ENCODE measurements at places on chromosomes 7 and 10.
A peak's percentile ranks its signal among the peaks of the same experiment; 100 is the strongest.

- DNase-seq, result no peak
Measured at GRCh38 chr7:27863880-27864279, 123.9 kb downstream of the TAX1BP1 start.

- no peak for DNase-seq
Measured at GRCh38 chr7:133955208-133955607, 171.9 kb upstream of the LRGUK start.

DNA sequence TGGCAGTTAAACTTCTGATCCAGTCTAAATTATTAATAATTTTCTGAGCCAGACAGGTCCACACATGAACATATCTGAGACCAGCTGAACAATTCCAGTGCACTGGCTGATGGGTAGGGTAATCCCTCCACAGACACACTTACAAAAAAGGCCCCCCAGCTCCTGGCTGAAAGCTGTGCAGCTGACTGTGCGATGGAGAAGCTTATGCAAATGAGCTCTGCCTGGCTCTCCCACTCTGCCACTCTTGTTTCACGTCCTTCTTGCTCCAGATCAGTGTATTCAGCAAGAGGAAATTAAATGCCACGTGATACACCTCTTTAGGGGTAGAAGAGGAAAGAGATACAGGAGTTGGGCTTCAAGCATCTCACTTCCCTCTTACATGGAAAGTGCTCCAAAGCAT is 76.4 kb upstream of the FEZF1 start:
- DNase-seq, result no peak

DNA sequence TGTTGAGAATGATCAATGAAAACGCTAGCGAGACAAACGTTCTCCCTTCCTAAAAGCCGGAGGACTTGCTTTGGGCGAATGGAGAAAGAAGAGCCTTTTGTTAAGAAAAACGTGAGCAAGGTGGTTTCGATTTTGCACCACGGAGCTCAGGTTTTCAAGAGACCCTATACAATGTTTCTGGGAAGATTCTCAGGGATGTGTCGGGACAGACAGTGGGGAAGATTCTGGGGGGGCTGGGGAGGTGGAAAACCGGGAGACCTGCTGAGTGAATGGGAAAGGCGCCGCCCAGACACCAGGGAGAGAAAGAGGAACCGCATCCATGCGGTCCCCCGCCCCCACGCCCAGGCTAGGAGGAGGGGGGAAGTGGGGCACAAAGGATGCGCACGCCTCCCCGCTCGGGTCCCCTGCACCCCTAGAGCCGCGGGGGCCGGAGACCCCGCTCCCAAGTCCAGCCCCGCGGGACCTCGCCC is 745 bp downstream of the YWHAG start:
- peak; percentile 44 for DNase-seq

DNA sequence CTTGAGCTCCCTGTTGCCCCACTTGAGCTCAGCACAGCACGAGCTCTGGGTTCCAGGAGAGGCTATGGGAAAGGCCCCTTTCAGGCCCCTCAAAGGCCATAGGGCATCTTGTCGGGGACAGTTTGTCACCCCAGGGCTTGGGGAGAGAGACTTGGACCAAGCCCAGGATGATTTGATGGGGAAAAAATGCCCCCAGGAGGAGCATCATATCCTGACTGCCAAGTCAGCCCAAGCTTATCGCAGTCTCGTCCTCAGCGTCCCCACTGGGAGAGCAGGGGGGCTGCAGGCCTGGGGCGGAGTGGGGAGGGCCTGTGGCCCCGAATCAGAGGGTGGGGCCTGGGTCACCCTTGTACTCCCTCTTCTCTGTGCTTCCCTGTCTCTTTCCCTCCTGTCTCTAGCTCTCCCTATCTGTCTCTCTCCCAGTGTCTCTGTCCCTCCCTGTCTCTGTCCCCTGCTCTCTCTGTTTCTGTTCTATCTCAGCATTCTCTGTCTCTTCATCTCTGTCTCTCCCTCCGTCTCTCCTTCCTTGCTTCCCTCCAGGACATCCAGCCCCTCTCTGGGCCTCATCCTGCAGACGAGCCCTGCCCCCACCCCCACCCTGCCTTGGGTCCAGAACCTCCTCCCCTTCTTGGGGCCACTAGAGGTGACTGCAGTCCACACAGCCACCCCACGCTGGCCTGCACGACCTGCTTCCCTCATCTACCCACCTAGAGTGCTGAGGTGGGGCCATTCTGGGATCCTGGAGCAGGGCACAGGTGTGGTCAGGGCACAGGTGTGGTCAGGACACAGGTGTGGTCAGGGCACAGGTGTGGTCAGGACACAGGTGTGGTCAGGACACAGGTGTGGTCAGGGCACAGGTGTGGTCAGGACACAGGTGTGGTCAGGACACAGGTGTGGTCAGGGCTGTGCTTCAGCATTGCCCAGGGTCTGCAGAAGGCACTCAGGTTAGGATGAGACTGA is 17.3 kb upstream of the GRIFIN start:
- no peak for DNase-seq

DNA sequence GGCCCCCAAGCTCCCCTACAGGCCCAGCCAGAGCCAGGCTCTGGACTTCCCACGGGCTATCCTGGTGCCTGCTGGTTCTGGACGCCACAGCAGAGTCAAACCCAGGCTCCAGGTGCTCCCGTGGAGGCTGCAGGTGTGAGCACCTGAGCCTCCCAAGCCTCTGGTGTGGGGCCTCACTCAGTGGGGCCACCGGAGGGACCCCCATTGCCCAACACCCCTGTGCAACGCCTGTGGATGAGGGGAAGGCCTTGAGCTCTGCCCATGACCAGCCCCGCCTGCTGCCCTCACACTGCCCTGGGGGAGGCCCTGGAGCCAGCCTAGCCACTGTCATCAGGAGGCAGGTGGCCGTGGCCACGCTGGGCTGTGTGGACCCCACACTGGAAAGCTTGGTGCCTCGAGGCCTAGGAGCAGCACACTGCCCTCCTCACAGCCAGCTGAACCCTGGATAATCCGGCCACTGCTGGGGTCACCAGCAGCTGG is 229.3 kb downstream of the MAD1L1 start:
- no peak for DNase-seq

GRCh38 chr7:142812437-142813215 is 41.9 kb downstream of the PRSS2 start:
- no peak for DNase-seq

GRCh38 chr10:15695852-15696251 is 23.9 kb downstream of the ITGA8 start:
- DNase-seq, result no peak

DNA sequence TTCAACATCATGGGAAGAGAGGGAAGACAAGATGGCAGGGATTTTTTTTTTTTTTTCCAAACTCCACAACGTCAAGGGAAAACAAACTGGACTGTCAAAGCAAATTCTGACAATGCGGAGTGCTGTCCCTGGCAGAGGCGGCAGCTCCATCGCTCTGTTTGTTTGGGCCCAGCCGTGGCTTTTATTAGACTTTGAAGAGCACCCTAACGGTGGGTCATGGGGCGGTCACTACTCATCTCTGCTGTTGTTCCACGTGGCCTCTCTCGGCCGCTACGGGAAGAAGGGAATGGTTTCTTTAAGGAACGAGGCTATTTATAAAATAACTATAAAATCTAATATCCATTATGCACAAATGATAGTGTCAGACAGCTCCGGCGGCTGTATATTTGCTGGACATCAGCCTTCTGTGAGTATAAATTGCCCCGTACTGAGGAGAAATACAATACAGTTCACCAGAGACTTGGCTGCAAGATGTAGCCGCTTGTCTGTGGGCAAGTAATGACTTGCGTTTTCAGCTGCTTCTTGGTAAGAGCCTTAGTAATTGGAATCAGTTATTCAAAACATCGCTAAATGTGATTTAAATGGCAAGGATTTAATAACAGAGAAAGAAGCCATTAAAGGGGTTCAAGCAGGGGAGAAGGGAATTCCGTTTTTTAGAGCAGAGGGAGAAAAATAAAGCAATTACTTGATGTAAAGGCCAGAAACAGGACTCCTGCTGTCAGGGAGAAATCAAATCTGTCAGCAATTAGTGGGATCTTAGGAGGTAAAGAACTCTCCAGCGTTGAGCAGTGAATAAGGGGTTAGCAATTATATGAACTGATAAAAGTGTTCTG is 61.7 kb upstream of the RAB11FIP2 start:
- DNase-seq, result no peak

DNA sequence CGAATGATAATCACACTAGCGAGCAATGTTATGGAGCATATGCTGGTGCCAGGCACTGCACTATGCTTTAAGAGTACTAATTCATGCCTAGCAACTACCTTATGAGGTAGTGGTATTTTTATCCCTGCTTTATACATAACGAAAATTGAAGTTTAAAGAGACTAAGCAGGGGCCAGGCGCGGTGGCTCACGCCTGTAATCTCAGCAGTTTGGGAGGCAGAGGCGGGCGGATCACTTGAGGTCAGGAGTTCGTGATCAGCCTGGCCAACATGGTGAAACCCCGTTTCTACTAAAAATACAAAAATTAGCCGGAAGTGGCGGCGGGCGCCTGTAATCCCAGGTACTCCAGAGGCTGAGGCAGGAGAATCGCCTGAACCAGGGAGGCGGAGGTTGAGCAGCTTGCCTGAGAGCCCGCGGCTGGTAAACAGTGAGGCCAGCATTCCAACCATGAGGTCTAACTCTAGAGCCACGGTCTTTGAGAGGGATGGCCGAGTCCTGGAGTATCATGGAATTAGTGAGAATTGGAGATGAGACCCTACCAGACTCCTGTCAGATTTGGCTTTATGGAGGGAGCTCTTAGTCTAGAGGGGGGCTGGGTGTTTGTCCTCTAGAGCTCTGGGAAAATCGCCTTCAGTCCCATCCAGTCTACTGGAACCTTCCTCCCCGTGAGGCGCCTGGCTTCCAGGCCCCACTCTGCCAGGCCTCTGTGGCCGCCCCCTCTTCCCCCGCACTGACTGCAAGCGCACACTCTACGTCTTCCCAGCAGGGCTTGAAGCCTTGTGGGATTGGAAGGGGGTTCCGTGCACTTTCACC is 11.6 kb downstream of the TLX1 start:
- DNase-seq, result no peak

DNA sequence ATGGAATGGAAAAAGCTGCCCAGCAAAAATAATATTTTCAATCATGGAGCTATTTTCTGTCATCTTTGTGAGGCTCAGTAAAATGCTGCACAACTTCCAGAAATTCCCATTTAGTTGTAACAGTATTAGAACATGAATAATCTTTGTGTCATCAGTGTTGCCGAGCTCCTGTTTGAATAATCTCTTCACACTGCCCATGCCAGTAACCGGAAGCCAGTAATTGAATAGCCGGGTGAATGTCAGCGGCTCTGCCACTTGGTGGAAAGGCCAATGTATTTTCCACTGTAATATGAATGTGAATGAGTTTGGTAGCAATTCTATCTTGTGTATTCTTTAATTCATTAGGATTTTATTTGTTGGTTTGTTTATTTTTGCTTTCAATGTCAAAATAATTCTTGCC is 172.5 kb upstream of the INSYN2A start:
- DNase-seq, result no peak

- DNase-seq, result peak; percentile 25
Measured at GRCh38 chr7:51316666-51317581, at the start of gene COBL. Gene COBL, minus strand, starts transcription at chr7:51316809. Its CDS starts 176 bp downstream, at chr7:51316633.

- DNase-seq, result no peak
Measured at GRCh38 chr10:50512214-50512595, 111.6 kb downstream of the SGMS1 start.

DNA sequence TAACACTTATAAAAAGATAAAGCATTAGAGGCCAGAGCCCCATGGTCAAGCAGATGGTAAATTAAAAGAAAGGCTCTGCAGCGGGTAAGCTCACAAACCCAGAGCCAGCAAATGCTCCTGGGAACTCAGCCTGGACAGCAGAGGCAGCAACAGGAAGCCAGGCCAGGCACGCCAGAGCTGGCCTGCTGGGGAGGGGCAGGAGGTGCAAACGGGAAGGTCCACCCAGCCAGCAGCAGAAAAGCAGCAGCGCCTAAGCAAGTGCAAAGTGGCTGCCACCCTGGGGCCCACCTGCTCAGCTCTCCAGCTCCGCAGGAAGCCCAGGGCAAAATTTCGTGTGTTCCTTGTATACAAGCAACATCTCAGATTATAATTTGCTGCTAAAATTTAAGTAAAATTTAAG is 82.7 kb upstream of the GPR22 start:
- DNase-seq, result no peak

GRCh38 chr10:18607503-18608378 is 43.6 kb downstream of the NSUN6 start:
- DNase-seq, result peak; percentile 72

DNA sequence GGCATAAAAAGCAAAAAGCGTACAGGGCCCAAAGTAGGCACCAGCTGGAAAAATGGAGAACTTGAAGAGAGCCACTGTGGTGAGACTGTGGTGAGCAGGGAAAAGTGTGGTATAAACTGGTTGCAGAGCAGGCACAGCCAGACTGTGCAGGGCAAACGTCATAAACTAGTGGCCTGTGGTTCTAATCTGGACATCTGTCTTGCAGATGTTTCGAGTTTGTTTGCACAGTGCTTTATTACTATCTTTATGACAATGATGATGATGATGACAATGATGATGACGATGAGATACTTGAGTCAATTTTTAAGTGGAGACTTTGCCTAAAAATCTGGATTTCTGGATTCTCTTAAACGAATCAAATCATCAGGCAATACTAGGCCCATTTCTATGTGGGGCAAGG is 45.7 kb downstream of the SEMA3C start:
- no peak for DNase-seq

GRCh38 chr10:44935201-44935965 is 24.2 kb upstream of the RASSF4 start:
- peak; percentile 23 for DNase-seq

DNA sequence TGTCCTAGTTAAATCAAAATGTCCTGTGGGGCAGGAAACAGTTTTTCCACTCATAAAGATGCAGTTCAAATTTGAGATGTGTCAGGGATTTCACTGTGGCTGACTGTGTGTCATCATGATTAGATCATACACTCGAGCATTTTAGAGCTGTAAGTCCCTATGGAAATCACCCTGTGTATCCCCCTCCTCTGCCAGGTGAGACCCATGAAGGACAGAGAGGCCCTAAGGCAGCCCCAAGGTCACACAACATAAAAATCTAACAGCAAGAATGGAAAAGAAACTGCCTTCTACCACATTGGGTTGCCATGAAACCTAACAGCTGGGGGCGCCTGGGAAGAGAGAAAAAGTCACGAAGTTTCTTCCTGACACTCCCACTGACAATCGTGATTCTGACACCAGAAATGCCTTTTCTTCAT is 135.8 kb downstream of the KCNMA1 start:
- no peak for DNase-seq

DNA sequence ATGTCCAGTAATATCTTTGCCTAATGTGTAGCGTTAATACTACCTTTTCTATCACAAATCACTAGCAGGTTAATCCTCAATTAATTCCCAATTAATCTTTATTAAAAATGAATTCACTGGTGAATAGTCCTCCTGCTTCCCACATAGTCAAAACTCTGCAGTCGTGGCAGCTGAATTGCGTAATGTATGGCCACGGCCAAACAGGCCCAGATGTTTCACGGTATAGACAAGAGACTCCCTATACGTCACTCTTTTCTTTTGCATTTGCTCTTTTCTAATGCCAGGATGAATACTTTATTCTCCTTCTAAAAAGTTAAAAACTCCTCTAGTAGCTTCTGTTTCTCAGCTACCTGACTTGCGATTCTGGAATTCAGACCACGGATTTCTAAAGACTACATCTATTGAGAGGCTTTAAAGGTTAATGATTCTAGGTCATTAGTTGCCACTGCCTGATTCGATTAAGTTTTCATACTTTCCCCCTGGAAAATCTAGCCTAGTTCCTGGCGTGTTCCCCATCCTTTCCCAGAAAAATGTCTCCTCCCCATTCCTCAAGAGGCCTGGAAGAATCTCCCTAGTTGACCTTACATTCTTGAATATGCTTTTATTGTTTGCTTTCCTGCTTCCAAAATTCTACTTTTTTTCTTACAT is 16.9 kb downstream of the MEOX2 start:
- DNase-seq, result no peak

- DNase-seq, result no peak
Measured at GRCh38 chr7:157473051-157473569, 136.3 kb downstream of the DNAJB6 start.

GRCh38 chr7:130490311-130490791 is 1.5 kb upstream of the MEST start:
- DNase-seq, result no peak

Data from A549 (cell line).